HFFc6 (cell line): ENCODE measurements at places on chromosomes 13 and 19. TPM values are rescaled to one million over a fixed set of nuclear protein-coding genes. Genes with fewer than 3 reads are reported as not detected.

GRCh38 chr13:31352467-31352866, 152.7 kb downstream of the B3GLCT start:
- no peak for DNase-seq

- DNase-seq, result no peak
Measured at GRCh38 chr13:113052206-113052605, 53.4 kb upstream of the F7 start.

DNA sequence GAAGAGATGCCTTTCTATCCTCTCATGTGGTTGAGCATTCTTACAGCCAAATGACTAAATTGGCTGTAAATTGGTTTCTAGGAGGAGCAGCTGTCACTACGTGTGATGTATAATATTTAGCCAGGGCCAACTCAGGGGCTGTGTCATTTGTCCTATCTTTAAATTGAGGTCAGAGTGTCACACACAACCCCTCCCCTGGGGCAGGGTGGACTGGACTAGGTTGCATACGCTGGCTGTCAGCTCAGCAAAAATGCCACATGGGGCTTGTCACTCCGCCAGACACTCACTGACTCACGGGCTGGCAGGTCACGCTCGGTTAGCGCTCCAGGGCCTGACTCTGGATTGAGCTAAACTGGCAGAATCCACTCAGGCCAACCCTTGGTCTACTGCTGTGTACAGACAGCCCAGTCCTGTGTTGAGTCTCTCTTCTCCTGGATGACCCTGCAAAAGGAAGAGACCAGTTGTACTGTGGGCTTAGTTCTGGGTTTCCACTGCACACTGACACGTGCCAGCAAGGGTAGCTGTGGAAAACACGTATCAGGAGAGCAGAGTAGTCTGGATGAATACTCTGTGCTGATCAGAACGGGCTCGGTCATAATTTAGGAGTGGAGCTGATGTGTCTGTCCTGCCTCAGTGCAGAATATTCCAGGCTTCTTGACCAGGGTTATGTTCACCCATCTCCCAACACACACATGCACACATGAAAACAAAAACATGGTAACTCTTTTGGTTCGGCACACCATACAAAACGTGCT, 29.1 kb downstream of the SHISA2 start:
- DNase-seq, result peak; percentile 84

- no peak for DNase-seq
Measured at GRCh38 chr19:36196249-36196648, 18.2 kb downstream of the ZNF565 start.

GRCh38 chr13:91576590-91576989, 178.2 kb downstream of the GPC5 start:
- no peak for DNase-seq

DNA sequence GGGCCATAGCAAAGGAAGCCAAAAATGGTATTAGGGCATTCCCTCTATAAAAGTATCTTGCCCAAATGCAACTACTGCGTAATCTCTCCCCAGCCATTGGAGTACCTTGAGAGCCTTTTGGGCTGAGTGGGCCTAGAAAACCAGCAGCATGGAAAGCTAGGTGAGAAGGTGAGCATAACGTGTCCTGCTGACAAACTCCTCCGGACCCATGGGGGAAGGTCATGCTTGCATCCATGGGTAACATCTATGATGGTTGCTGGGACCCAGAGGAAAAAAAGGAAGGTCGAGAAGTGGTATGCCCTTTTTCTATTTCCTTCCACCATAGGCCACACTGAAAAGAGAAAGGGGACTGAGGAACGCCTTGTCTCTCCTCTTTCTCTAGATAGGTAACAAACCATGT, 57.4 kb downstream of the ZNF728 start:
- no peak for DNase-seq

GRCh38 chr19:633068-633785, at the start of gene POLRMT:
TSS of gene POLRMT (minus strand) at chr19:633537. CDS start at chr19:633512, 25 bp downstream.
- peak; percentile 98 for DNase-seq

GRCh38 chr13:49240017-49240416, 7.7 kb upstream of the CDADC1 start:
- DNase-seq, result peak; percentile 25

DNA sequence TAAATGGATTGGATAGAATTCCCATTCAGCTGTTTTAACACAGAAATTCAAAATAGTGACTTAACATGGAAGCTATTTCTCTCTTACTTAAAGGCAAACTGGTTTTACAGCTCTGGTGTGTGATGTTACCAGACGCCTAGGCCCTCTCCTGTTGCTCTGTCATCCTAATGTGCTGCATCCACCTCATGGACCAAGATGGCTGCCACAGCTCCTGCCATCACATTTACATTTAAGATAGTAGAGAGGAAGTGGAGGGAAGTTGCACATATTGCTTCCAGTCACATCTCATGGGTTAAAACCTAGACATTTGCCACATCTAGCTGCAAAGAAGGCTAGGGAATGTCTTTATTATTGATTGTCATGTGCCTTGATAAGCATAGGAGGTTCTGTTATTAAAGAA, 157.5 kb downstream of the OXGR1 start:
- DNase-seq, result no peak

- DNase-seq, result peak; percentile 57
Measured at GRCh38 chr19:40465025-40465556, 454 bp downstream of the BLVRB start.

DNA sequence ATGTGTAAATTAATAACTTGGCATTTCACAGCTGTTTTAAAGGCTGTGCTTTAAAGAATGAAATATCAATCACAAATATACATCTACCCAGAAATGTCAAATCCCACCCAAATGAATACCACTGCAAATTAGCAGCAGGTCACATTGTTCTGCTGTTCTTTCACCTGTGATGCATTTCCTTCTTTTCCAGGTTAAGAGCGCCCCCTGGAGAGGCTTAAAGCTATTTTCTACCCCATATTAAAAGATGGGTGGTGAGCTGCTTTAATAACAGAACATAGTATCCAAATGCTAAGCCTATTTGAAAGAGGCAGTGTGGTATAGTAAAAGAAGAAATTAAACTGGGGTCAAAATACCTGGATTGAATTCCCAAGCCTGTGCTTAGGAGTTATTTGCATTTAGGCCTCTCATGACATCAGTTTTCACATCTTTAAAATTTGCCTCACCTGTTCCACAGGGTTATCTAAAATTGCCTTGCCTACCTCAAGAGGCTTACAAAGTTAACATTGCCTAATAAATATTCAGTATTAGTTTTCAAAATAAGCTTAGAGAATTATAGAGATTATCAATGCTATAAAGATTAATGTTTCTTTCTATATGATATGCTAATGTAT, 396.9 kb upstream of the SLITRK5 start:
- no peak for DNase-seq

DNA sequence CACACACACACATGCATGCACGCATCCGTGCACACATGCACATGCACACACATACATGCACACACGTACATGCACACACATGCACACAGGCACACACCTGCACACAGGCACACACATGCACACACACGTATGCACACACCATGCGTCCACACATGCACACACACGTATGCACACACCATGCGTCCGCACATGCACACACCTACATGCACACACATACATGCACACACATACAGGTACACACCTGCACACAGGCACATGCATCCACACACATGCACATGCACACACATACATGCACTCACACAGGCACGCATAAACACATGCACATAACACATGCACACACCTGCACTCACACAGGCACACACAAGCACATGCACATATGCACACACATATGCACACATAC, 112.1 kb downstream of the DPF1 start:
- no peak for DNase-seq

- no peak for DNase-seq
Measured at GRCh38 chr13:114043421-114044053, 69.7 kb upstream of the C13orf46 start.

DNA sequence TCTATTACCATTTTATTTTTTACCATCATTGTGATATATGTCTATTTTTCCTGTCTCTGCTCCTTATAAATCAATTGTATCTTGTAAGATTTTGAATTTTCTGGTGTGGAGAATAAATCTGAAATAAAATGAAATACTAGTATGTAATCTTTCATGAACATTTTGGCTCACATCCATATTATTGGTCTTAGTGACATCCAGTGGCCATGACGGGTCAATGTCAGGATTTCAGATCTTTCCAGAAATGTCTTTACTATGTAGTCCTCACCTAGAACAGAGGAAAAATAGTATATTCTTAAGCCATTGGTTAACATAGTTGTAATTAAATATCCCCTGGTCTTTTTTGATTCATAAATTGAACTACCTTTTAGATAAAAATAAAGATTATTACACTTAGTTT, 109.8 kb upstream of the GPC6 start:
- DNase-seq, result no peak

GRCh38 chr13:28532388-28533124, 37.6 kb upstream of the FLT1 start:
- no peak for DNase-seq

- DNase-seq, result no peak
Measured at GRCh38 chr13:41837629-41838028, 123.3 kb downstream of the VWA8 start.

GRCh38 chr13:57784633-57785032, 153.1 kb downstream of the PCDH17 start:
- no peak for DNase-seq

DNA sequence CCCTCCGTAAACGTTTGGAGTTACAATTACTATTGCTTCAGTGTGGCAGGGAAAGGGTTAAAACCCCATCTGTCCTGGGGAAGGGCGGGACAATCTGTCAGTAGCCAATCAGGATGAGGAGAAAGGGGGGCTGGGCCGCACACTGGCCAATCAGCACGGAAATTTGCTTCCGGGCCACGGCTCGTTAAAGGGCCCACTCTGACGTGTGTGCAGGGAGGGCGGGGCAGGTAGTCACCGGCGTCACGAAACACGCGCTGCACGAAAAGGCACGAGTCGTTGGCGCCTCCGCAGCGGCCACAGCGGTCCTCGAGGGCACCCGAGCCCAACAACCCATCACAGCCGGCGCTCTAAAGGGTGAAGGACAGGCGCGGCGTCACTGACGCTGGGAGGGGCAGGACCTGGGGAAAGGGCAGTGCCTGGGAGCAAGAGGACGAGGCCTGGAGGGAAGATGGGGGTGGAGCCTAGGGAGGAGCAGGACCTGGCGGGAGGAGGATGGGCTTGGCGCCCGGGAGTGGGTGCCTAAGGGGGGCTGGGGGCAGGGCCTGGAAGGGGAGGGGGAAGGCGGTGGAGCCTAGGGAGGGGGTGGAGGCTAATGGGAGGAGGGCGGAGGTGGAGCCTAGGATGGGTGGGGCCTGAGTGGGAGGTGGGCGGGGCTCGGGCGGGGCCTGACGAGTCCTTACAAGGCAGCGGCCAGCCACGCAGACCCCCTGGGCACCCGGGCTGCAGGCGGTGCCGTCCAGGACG, 4.9 kb downstream of the ADAMTSL5 start:
- DNase-seq, result peak; percentile 90

GRCh38 chr13:41925014-41925413, 35.9 kb downstream of the VWA8 start:
- no peak for DNase-seq

- no peak for DNase-seq
Measured at GRCh38 chr13:113669755-113670341, 2.8 kb downstream of the GRK1 start.

DNA sequence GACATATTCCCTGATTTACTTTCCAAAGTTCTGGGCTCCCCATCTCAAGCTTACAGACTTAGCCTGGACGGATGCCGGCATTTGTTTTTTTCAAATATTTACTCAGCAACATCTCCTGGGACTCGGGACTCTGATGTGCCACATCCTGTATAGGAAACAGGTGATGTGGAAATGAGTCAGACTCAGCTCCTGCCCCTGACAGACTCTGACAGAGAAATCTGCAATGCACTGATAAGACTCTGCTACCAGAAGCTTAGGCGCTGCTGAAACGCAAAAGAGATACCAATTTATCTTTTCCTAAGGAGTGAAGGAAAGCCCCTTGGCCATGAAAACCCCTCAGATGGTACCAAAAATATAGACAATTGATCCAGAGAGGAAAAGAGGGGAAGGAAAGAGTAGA, 16.2 kb downstream of the LAIR2 start:
- no peak for DNase-seq

- DNase-seq, result no peak
Measured at GRCh38 chr19:14315433-14315832, 65.8 kb upstream of the ADGRE5 start.

CD37 gene
- total RNA-seq, result not detected in 3 replicates

FGF21 gene
- not detected in 3 replicates for total RNA-seq

FUT2 gene
- total RNA-seq, result not detected in 3 replicates

IRF2BP1 gene
- total RNA-seq, result 19.3 to 24.1 TPM (median 23.8 TPM) in 3 replicates

FBXO27 gene
- total RNA-seq, result 0.15 to 1.0 TPM (median 0.65 TPM) in 3 replicates

KLK3 gene
- total RNA-seq, result not detected in 3 replicates

TRAPPC2B gene
- total RNA-seq, result 7.3 and 9.1 TPM in 2 replicates
